Fibroblast of mammary gland (primary cell): ENCODE measurements at places on chromosomes 3 and 15.

DNA sequence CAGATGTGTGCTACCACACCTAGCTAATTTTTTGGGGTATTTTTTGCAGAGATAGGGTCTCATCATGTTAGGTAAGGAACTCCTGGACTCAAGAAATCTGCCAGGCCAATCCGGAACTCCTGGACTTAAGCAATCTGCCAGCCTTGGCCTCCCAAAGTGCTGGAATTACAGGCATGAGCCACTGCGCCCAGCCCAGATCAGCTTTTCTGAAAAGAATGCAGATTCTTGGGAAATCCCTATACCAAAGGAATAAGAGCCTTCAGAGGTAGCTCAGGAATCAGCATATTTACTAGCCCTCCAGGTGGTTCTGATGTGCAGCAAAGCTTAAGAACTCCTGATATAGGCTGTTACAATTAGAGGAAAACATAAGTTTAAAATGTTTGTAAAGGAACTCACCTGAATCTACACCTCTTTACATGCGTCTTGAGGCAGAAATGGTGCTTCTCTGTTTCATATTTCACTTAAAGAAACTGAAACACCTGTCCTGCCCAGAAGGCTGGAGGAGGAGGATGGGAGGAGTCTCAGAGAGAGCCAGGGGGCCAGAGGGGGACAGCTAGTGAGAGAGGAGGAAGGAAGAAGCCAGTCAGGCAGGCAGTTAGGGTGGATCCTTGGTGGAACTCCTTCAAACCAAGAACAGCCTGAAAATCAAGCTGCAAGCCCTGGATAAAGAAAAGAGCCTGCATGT, at the start of gene XCR1:
TSS of gene XCR1 (minus strand) at position 463 of the 685 bp plus-strand sequence. CDS start 5,536 bp downstream, outside the sequence.
- DNase-seq: no peak

DNA sequence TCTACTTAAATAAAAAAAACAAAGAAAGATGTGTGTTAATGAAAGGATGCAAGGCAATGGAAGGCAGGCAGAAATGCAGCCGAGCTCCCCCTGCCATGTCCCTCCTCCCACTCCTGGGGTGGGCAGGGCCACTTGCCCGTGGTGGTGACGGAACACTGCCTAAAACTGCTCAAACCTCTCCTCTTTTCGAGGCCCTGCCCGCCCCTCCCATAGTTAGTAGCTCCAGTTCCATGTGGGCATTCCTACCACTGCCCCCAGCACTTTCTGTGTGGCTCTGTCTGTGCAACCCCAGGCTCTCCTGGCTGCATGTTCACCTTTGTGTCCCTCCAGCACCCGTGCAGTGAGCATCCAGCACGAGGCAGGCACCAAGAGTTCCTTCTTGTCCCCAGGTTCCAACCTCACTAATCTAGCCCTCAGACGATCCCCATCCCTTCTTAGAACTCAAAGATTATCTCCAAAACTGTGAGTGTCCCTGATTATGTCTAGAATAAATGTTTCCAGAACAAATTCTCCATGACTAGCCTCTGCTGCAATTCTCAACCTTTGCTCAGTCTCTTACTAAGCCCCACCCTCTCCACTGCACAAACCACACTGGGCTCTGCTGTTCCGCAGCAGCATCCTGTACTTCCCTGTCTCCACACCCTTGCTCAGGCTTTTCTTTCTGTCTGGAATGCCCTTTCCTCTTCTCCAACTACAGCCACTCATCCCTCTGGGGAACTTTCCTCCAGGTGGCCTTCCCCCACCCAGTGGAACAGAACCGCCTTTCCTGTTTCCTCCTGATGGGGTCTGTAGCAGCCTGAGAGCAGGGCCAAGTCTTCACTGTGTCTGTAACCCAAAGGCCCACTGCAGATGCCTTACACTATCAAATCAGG, 32.6 kb upstream of the SPTBN5 start:
- no peak for DNase-seq

DNA sequence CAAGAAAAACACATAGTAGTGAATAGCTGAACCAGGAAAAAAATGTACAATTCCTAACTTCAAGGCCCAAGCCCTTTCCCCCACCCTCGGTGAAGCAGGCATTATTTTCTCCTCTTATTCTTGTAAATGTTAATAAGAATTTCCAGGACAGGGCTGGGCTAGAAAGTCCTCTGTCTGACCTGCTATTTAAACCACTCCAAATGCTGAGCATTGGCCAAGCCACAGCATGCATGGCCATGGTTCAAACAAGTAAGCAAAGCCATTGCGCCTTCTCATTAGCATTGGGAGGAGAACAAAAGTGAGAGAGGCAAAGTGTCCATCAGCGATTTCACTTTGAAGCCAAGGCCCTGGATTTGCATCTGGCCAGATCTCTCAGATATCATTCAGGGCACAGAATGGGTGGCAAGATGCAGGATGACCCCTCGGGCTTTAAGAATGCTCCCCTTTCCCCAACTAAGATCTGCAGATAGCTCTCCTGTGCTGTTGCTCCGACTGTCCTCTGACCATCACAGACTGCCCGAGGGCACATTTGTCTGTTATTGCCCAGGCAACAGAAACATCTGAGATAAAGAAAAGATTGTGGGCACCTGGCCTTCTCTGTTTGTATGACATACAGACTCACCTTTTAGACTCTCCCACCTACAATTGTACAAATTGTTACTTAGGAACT, 46.3 kb downstream of the CEMIP start:
- peak; percentile 4 for DNase-seq

DNA sequence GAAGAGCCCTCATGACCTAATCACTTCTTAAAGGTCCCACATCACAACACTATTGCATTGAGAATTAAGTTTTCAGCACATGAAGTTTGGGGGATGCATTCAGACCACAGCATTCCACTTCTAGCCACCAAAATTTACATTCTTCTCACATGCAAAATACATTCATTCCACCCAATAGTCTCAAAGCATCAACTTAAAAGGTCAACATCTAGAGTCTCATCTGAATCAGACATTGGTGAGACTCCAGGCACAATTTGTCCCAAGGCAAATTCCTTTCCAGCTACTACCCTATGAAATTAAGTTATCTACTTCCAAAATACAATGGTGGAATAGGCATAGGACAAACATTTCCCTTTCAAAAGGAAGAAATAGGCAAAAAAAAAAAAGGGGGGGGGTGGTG, 64.9 kb downstream of the PLSCR2 start:
- DNase-seq: peak; percentile 27

DNA sequence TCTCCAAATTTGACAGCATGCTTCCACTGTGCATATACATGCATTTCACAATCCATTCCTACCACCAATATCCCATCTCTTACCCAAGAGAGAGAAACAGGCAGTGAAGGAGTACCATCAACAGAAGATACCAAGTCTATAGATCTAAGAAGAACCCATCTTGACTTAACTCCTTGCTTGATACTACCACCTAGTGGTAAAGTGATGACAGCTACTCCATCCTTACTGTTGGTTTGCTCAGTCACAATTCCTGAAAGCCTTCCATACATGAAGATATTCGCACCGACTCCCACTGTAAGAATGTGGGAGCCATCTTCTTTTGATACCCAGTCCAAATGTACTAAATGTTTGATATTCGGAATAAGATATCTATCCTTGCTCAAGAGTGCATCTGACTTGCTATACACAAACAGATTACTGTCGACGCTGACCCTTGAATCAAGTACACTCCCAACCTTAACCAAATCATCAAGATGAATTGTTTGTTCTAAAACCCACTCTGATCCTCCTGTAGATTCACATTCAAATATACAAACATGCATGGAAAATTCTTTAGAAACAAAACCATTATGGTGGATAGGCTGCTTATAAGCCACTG, 123.1 kb downstream of the DMXL2 start:
- DNase-seq: peak; percentile 61

GRCh38 chr15:56537881-56538280, 72.9 kb upstream of the MNS1 start:
- DNase-seq: peak; percentile 5

- DNase-seq: no peak
Measured at GRCh38 chr3:18114894-18115293, 310.2 kb downstream of the SATB1 start.

DNA sequence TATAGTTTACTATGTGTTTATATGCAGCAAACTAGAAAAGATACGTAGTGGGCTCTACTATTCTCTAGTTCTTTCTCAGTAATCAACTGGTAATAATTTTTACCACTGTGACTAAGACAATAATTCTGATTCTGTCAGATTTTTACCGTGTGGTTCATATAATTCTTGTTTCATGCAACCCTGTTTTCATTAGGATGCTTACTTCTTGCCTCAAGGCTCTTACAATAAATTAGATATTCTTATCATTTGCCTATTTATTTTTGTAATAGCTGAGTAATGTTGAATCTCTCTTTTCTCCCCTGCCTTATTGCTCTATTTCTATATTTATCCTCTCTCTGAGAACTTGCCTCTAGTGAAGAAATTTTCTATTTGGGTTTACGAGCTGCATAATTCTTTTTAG, 524.7 kb downstream of the NAALADL2 start:
- peak; percentile 47 for DNase-seq

- peak; percentile 3 for DNase-seq
Measured at GRCh38 chr15:99181545-99181971, 67.8 kb downstream of the TTC23 start.

- DNase-seq: no peak
Measured at GRCh38 chr3:191912616-191913204, 451.7 kb downstream of the PYDC2 start.

DNA sequence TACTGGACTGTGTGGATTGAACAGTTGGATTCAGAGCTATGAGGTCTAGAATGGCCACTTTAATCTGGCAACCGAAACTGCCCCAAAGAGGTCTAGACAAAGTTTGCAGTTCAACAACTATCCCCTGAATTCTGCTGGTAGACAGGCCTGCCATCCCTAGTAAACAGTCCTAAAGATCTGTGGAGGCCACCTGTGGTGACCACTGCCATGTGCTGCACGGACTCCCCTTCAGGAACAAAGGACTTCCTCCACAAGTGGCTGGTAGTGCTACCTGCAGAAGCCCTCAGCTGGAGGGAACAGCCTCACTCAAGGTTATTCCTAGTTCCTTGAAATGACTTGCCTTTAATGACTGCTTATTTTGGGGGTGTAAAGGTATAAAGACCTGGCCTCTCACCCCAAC, 6.1 kb downstream of the TNFAIP8L3 start:
- DNase-seq: no peak
